Activated naive CD8-positive, alpha-beta T cell treated with anti-CD3 and anti-CD28 coated beads for 36 hours (primary cell): ENCODE measurements at places on chromosomes 5 and 9.

GRCh38 chr9:33300546-33300945, 10.2 kb downstream of the NFX1 start:
- no peaks in the 10 kb centered on the region for H3K27me3 ChIP-seq
- no peak overlapping the region for H3K27ac ChIP-seq
- no peak for DNase-seq
- peaks cover 45% of the 10 kb centered on the region for H3K4me1 ChIP-seq
- peaks cover 40% of the 10 kb centered on the region for H3K36me3 ChIP-seq
- H3K4me3 ChIP-seq, result no peak overlapping the region

DNA sequence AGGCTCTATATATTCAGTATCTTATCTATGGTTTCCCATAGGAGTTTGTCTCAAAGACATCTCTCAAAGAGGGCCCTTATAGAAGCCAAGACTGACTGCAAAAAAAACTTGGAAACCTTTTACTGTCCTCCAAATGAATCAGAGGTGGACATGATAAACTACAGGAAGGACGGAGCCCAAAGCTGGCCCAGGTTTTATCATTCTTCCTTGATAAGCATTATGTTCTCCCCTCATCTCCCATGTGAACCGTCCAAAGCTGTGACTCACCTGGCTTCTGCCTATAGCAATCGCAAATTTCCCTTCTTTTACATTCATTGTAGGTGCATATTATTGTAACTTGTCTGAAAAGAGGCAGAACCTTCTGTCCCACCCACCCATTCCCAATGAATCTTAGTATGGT, 35.0 kb upstream of the NIM1K start:
- DNase-seq, result no peak
- no peak overlapping the region for H3K27ac ChIP-seq
- H3K4me3 ChIP-seq, result no peak overlapping the region
- no peaks in the 10 kb centered on the region for H3K27me3 ChIP-seq

DNA sequence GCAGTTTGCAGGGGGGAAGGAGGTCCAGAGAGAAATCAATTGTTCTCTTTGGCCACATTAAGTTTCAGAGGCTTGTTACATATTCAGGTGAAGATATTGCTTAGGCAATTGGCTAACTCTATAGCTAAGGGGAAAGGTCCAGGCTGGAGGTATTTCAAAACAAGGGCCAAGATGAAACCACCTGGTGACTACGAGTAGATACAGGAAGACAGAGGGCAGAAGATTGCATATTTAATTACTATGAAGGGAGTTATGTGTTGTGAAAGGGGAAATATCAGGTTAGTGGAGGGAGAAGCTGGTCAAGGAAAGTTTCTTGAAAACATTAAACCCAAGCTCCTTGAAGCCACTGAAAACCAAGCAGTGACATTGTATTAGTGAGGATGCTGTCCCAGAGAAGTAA, 1.9 kb upstream of the RAD23B start:
- peaks cover 2% of the 10 kb centered on the region for H3K27me3 ChIP-seq
- peaks cover 21% of the 10 kb centered on the region for H3K36me3 ChIP-seq
- peak overlapping the region; percentile 0 for H3K4me3 ChIP-seq
- H3K4me1 ChIP-seq, result peaks cover 27% of the 10 kb centered on the region
- DNase-seq, result no peak

DNA sequence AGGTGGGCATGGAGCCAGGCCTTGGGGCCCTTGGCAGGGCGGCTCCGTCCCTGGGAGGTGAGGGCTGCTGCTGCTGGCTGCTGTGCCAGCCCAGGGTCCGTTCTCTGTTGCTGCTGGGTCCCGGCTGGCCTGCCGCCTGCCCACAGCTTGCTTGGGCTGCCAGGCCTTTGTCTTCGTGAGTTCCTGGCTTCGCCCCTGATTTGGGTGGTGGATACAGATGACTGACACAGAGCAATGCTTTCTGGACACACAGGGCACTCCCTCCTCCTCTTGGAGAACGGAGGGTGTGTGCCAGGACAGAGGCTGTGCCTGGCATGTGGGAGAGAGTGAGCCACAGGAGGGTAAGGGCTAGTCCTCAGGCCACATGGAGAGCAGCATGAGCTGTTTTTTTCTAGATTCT, 166.1 kb downstream of the MACROH2A1 start:
- no peak for DNase-seq
- no peak overlapping the region for H3K27ac ChIP-seq
- H3K36me3 ChIP-seq, result no peaks in the 10 kb centered on the region
- H3K4me3 ChIP-seq, result no peak overlapping the region

- H3K4me3 ChIP-seq, result no peak overlapping the region
- H3K27ac ChIP-seq, result no peak overlapping the region
- no peaks in the 10 kb centered on the region for H3K36me3 ChIP-seq
- H3K27me3 ChIP-seq, result no peaks in the 10 kb centered on the region
- DNase-seq, result peak; percentile 7
- H3K4me1 ChIP-seq, result no peaks in the 10 kb centered on the region
These were observed 818.2 kb downstream of the TLR4 start for GRCh38 chr9:118522093-118523028.

DNA sequence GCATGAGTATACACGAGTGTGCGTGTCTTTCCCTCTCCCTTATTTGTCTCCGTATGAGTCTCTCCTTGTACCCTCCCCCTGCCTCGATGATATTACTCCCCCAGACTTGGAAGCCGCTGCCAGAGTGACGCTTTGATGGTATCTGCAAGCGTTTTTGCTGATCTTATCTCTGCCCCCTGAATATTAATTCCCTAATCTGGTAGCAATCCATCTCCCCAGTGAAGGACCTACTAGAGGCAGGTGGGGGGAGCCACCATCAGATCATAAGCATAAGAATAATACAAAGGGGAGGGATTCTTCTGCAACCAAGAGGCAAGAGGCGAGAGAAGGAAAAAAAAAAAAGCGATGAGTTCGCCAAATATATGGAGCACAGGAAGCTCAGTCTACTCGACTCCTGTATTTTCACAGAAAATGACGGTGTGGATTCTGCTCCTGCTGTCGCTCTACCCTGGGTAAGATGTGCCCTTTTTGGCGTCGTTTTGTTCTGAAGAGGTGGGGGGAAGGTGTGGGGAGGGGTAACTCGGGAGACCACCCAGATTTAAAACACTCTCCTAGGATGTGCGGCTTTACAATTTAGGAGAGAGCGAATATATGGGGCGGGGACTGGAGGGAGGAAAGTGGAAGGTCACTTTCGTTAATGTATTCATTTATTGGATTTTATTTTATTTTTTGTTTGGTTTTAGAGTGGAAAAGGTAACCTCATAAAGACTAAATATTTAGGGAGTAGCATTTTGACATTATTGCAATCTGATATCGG, at the start of gene GABRG2:
Gene GABRG2, plus strand, starts transcription at position 119 of the 757 bp plus-strand sequence. Its CDS starts 227 bp downstream, at position 346.
- no peak within 1 kb of the TSS for H3K27ac ChIP-seq
- no peaks in the 10 kb centered on the region for H3K36me3 ChIP-seq
- DNase-seq, result no peak
- no peaks in the 10 kb centered on the region for H3K4me1 ChIP-seq

- no peak overlapping the region for H3K27ac ChIP-seq
- DNase-seq, result no peak
- no peaks in the 10 kb centered on the region for H3K27me3 ChIP-seq
- no peaks in the 10 kb centered on the region for H3K4me1 ChIP-seq
These were observed 10.5 kb upstream of the TXN start for GRCh38 chr9:110266795-110267194.

DNA sequence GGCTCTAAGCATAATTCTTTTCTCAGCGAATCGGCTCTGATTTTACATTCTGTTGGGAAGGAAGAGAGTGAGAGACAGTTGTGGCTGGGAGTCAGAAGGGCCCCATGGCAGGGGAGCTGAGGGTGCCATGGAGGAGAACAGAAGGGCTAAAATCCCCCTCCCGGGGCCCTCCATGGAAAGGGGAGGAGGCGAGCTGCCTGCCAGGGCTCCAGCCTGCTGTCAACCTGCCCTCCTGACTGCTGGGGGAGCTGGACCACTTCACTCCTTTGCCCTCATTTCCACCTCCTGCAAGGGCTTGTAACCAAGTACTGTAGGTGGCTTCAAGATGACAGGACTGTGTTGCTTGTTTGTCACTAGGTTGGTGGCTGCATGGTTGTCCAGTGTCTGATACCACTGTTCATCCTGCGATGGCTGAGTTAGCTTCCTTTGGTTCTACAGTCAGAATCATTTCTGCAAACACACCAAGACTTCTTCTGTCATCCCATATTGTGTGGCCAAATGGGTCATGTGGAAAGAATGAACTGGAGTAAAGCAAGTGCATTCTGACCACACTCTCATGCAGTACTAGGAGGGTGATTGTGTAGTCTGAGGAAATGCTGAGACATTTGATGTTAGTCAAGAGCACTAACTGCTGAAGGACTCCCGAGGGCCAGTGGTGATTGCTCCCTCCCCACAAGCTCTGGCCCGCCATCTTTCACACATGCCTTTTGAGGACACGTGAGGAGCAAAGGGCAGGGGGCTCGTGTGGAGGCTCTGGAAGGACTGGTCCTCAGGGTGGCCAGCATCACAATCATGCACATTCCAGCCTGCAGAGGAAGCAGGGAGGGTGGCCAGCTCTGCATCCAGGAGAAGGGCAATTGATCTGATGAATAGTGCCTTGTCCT, 307.2 kb downstream of the GADD45G start:
- DNase-seq, result no peak
- H3K4me1 ChIP-seq, result peaks cover 7% of the 10 kb centered on the region
- no peak overlapping the region for H3K4me3 ChIP-seq
- H3K27me3 ChIP-seq, result no peaks in the 10 kb centered on the region

DNA sequence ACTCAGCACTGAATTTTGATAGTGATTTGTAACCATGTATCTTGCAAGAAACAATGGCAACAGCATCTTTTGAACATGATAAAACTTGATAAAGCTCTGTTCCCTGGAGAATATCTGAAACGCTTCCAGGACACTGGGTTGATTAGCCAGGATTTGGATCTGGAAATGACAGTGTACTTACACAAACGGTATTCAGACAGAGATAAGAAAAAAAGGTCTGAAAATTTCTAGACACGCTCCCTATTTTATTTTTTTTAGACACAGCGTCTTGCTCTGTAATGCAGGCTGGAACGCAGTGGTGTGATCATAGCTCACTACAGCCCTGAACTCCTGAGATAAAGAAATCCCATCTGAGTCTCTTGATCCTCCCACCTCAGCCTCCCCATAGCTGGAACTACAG, 109.0 kb downstream of the GNAQ start:
- no peaks in the 10 kb centered on the region for H3K27me3 ChIP-seq
- no peak overlapping the region for H3K4me3 ChIP-seq
- no peak overlapping the region for H3K27ac ChIP-seq
- H3K4me1 ChIP-seq, result peaks cover 16% of the 10 kb centered on the region

DNA sequence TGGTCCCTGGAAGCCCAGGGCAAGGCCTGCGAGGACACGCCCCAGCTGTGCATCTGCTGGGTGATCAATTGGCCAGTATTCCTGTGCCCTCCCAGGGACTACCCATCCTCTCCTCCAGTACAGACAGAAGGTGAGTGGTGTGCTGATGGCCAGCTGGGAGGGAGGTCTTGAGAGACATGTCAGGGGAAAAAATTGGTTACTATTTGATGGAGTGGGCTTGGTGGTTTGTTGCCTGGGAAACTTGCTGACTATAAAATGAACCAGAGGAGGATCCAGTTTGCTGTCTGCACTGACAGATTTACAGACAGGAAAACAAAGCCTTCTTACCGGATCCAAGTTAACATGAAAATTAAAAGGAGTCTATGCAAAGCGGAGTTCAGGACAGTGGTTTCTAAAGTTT, 40.3 kb downstream of the MAP1B start:
- peaks cover 2% of the 10 kb centered on the region for H3K4me1 ChIP-seq
- H3K4me3 ChIP-seq, result no peak overlapping the region
- H3K36me3 ChIP-seq, result no peaks in the 10 kb centered on the region
- no peak for DNase-seq

DNA sequence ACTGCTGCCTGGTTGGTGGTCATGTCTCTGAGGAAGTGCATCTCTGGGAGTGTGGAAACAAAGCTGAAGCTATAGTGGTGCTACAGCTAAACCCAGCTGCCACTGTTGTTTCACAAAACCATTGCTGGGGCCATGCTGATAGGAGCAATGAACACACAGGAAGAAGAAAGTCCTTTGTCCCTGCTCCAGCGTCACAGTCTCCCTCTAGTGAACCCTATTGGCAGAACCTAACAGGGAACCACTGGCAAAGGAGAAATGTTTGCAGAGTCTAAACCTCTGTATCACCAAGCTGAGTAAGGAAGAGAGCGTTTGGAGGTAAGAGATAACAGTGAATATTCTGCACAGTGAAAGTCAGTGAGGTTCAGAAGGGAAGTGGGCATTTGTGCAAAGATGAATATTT, 244.0 kb downstream of the YTHDC2 start:
- no peak overlapping the region for H3K4me3 ChIP-seq
- no peaks in the 10 kb centered on the region for H3K4me1 ChIP-seq
- no peak for DNase-seq
- no peaks in the 10 kb centered on the region for H3K27me3 ChIP-seq

- no peaks in the 10 kb centered on the region for H3K4me1 ChIP-seq
- DNase-seq, result no peak
- no peak overlapping the region for H3K4me3 ChIP-seq
These were observed 131.8 kb downstream of the TAF11L14 start for GRCh38 chr5:17766031-17766430.

DNA sequence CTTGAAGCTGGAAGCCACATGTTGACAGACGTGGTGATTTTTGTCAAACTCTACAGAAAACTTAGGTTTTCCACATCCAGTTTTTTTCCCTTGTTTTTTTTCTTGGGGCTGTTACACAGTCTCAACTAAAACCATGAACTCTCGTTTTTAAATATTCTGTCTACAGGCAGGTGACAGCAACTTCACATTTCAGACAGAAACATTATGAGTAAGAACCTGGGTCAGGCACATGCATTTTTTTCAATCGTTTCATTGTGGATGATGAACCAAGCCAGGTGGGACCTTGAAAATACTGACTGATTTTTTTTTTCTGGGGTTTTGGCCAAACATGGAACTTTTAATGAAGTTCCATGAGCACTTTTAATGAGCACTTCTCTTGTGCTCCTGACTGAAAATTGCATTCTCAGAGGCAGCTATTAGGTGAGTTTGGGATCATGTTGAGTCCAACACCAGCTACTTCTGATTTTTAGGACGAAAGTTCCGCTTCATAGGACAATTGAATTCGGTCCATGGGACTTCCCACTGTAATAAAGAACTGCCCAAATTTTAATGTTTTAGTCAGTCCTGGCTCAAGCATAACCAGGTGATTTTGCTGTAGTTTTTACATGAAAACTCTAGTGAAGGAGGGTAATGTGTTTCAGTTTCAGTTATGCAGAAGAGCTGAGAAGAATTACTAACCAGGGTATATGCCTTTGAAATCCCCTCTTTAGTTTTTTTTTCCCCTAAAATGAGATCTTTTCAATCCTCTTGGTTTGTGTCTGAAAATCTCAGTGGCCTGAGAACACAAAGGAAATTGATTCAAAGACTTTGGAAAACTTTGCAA, 93.2 kb upstream of the ADAMTS16 start:
- H3K4me3 ChIP-seq, result no peak overlapping the region
- H3K36me3 ChIP-seq, result no peaks in the 10 kb centered on the region
- H3K27ac ChIP-seq, result no peak overlapping the region
- H3K27me3 ChIP-seq, result no peaks in the 10 kb centered on the region
- no peak for DNase-seq

DNA sequence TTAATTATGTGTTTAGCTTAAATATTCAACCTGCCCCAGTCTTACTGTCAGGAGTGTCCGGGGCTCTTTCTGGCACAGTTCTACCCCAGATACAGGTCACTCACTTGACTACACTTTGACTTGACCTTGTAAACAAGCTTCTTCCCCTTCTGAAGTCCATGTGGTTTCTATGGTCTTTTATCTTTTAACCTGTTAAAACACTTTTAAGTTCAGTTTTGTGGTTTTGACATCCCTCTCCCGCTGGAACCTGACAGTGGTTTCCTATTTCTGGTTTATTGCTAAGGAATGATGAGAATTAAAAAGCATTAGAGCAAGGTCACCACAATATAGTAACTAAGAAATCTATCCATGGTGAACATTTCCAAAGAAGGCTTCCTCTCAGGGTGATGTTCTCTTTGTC, 300.1 kb downstream of the TMEM167A start:
- no peak overlapping the region for H3K4me3 ChIP-seq
- no peaks in the 10 kb centered on the region for H3K4me1 ChIP-seq
- no peaks in the 10 kb centered on the region for H3K36me3 ChIP-seq
- no peaks in the 10 kb centered on the region for H3K27me3 ChIP-seq
